ENCODE measurements at places on chromosomes 5 and 9.
A peak's percentile ranks its signal among the peaks of the same experiment; 100 is the strongest.

DNA sequence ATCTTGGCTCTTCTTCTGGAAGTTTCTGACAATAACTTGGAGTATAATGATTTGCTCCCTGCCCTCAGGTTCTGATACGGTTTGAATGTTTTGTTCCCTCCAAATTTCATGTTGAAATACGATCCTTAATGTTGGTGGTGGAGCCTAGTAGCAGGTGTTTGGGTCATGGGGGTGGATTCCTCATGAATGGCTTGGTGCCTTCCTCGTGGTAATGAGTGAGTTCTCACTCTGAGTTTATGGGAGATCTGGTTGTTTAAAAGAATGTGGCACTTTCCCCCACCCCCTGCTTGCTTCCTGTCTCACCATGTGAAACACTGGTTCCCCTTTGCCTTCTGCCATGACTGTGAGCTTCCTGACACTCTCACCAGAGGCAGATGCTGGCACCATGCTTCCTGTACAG, 103.0 kb upstream of the OSMR start:
- peaks cover 5% of the 10 kb centered on the region for H3K36me3 ChIP-seq
- H3K27me3 ChIP-seq = peaks cover 12% of the 10 kb centered on the region
- H3K4me1 ChIP-seq = no peaks in the 10 kb centered on the region
- DNase-seq = no peak
- H3K27ac ChIP-seq = no peak overlapping the region

- H3K27ac ChIP-seq = no peak overlapping the region
- peak overlapping the region; percentile 64 for H3K4me3 ChIP-seq
- H3K36me3 ChIP-seq = no peaks in the 10 kb centered on the region
- no peaks in the 10 kb centered on the region for H3K27me3 ChIP-seq
- no peak for DNase-seq
Measured at GRCh38 chr5:25568989-25569625, 924.3 kb upstream of the CDH10 start.

GRCh38 chr5:81361600-81361999, 32.3 kb downstream of the ACOT12 start:
- DNase-seq = no peak
- H3K27ac ChIP-seq = no peak overlapping the region
- no peaks in the 10 kb centered on the region for H3K36me3 ChIP-seq
- peaks cover 7% of the 10 kb centered on the region for H3K27me3 ChIP-seq

- H3K27ac ChIP-seq = peak within 1 kb of the TSS; percentile 91
- peak within 1 kb of the TSS; percentile 96 for H3K4me3 ChIP-seq
- H3K4me1 ChIP-seq = peaks cover 52% of the 10 kb centered on the region
- peaks cover 23% of the 10 kb centered on the region for H3K36me3 ChIP-seq
- H3K27me3 ChIP-seq = peaks cover 4% of the 10 kb centered on the region
- DNase-seq = peak; percentile 97
Measured at GRCh38 chr5:141475625-141476131, at the start of gene PCDHGC3. Gene PCDHGC3, plus strand, starts transcription at chr5:141475966. Its CDS starts 151 bp downstream, at chr5:141476117.

GRCh38 chr9:27528886-27529315, 713 bp downstream of the MOB3B start:
- peaks cover 5% of the 10 kb centered on the region for H3K4me1 ChIP-seq
- H3K27me3 ChIP-seq = peaks cover 38% of the 10 kb centered on the region
- no peaks in the 10 kb centered on the region for H3K36me3 ChIP-seq
- no peak for DNase-seq

GRCh38 chr5:76582230-76583162, 40.7 kb downstream of the F2RL2 start:
- no peak for DNase-seq
- no peaks in the 10 kb centered on the region for H3K4me1 ChIP-seq
- H3K4me3 ChIP-seq = no peak overlapping the region
- no peak overlapping the region for H3K27ac ChIP-seq
- no peaks in the 10 kb centered on the region for H3K36me3 ChIP-seq
- H3K27me3 ChIP-seq = peaks cover 24% of the 10 kb centered on the region

All from HFFc6 (cell line).